ENCODE measurements at places on chromosomes 3 and 15.

DNA sequence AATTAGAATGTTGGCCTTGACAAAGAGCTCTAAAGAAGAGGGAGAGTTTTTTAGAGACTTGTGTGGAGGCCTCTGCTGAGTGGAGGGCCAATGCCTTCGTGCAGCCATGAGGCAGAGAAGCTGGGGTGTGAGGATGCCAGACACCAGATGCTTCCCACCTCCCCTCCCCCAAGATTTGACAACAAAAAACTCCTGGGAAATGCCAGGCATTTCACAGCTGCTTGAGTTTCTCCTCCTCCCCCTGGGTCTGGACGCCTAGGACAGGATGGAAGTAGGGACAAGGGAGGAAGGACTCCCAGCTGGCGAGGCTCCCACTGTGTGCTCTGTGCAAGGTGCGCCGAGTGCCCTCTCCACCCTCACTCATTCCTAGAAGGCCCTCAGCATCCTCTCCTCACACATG, 20.1 kb downstream of the TGM4 start:
- no peak for DNase-seq

- no peak for DNase-seq
Measured at GRCh38 chr15:46854564-46854963, 862.7 kb upstream of the SEMA6D start.

- DNase-seq: no peak
Measured at GRCh38 chr3:178806651-178807050, 265.0 kb downstream of the ZMAT3 start.

DNA sequence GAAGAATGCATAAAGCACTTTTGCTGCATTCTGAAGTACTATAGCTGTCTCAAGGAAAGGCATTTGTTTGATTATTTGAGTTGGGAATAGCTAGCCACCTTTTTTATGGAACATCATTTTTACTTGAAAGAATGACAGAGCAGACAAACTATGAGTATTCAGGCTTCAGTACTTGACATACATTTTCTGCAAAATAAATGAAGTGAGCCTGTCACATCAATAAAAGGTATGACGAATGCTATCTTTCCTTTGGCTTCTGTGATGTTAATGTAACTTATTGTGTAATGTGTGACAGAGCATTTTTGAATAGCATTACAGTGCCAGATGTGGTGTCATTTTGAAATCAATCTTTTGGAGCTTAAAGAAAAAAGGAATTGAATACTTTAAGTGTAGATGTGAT, 440.3 kb upstream of the ONECUT1 start:
- no peak for DNase-seq

GRCh38 chr15:51403072-51403878, 61.8 kb downstream of the GLDN start:
- no peak for DNase-seq
